ENCODE measurements at places on chromosomes 2 and 18.
A peak's percentile ranks its signal among the peaks of the same experiment; 100 is the strongest.

DNA sequence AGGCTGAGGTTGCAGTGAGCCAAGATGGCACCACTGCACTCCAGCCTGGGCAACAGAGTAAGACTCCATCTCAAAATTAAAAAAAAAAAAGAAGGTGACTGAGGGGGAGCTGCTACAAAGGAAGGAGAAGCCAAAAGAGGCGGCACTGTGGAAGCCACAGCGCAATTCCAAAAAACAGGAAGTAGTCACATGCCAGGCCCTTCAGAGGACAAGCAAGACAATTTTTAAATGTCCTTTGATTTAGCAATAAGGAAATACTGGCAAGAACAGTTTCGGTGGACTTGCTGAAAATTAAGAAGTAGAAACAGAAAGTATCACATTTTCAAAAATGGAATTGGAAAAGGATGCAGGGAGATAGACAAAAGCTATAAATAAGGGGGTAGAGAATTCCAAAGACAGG lies 122.8 kb downstream of the OSBPL1A start:
- DNase-seq: no peak

DNA sequence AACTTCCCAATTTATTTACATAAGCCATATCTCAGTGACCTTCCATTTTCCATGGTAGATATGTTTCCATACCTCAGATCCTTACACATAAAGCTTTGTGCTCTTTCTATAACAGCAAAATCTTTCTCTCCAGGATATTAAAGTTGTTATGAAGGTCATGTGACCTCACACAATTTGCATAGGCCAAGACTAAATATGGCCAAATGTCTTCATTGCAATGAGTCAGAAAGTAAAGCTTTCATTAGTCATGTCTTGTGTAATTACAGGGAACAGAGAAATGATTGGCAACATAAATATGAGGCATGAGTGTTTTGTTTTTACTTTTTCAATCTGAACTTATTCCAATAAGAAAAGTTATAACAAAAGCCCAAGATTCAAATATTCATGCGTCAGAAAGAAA lies 243.5 kb downstream of the ASXL3 start:
- no peak for DNase-seq

GRCh38 chr2:90207454-90208058 lies 1516.1 kb downstream of the RPIA start:
- DNase-seq: no peak

- DNase-seq: no peak
Measured at GRCh38 chr2:2321200-2321540, 9.9 kb downstream of the MYT1L start.

- DNase-seq: no peak
Measured at GRCh38 chr2:23036629-23037028, 348.4 kb upstream of the KLHL29 start.

DNA sequence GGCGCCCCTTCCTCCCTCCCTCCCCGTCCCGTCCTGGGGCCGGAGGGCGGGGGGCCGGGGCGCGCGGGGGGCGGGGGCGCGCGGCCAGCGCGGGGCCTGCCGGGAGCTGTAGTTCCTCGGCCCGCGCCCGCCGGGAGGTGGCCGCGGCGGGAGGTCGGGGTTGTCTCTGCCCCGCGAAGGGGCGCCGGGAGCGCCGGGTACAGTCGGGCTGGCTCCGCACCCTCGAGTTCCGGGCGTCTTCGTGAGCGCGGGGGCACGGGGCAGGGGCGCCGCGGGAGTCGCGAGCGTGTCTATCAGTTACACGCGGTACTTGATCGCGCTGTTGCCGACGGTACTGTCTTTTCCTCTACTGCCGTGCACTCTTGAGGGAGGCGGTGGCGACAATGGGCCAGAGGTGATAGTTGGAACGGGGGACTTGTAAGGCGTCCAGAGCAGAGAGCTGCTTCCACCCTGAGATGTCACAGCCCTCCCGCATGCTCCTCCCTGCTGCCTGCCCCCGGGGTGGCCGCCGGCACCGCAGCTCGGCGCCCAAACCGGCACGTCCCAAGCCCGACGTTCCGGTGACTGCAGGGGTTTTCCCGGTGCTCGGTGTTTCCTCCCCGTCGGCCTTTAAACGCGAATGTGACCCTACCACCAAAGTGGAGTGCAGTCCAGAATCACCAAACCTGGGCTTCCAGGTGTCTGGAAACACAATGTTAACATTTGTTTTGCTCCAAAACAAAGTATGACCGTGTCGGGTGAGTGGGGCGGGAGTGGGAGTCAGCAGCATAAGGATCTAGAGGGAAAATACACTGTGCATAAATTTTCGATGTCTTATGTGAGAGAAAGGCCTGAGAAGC lies at the start of gene PRKD3:
TSS of gene PRKD3 (minus strand) at position 48 of the 839 bp plus-strand sequence. CDS start 8,309 bp downstream, outside the sequence.
- peak; percentile 44 for DNase-seq

- DNase-seq: no peak
Measured at GRCh38 chr2:40032650-40033319, 253.7 kb upstream of the THUMPD2 start.

- DNase-seq: no peak
Measured at GRCh38 chr2:226561962-226562361, 237.7 kb downstream of the IRS1 start.

DNA sequence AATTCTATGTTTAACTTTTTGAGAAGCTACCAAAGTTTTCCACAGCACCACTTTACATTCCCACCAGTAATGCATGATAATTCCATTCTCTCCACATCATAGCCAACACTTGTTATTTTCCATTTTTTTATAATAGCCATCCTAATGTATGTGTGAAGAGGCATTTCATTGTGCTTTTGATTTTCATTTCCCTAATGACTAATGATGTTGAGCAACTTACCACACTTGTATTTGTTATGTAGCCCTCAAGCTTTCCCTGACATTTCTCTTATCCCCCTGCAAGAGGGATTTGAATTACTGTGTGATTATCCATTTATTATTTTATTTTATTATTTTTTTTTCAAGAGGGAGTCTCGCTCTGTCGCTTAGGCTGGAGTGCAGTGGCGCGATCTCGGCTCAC lies 23.6 kb upstream of the SOS1 start:
- DNase-seq: no peak

DNA sequence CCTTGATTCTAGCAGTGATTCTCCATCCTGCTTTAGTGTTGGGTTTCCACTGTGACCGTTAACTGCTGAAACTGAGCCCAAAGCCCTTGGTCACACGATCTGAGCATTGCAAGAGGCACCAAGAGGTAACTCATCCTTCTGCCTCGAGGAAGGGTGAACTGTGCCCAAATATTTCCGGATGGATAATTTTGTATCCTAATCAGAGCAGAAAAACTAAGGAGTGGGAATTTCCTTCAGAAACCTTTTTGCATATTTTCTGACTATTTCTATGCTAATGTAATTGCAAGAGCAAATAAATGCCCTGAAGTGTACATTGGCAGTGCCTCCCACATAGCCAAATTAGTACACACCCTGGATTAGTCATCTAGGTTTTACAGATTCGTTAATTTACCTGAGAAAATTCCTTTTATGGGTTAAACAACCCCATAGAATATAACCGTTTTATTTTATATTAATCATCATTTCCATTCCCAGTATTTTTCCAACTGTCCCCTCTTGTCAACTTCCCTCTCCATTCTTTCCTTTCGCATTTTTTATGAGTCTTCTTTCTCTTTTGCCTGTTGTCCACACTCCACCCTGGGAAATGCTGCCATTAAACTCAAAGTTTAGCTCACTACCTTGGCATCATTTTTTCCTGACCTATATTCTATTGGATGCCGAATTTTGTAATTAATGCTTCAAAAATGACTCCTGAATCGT lies 31.7 kb upstream of the COBLL1 start:
- no peak for DNase-seq

GRCh38 chr2:97701851-97702465 lies 11.4 kb upstream of the ZAP70 start:
- no peak for DNase-seq

DNA sequence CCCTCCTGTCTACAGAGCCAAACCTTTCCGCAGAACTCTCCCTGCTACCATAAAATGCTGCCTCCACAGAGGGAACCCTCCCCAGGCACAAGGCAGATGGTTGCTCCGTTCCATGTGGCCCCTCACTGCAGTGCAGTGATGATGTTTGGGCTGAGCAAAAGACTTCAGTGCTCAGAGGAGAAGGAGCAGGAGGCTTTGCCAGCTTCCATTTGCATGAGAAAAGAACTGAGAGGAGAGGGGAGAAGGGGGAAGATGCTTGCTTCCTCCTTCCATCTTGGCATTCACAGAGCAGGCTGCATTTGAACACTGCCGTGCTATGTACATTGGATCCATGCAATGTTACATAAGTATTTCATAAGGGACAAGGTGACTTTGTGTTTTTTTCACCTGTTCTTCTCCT lies 46.6 kb upstream of the TMEM200C start:
- no peak for DNase-seq

GRCh38 chr2:102839668-102840388 lies 78.0 kb downstream of the TMEM182 start:
- DNase-seq: no peak

DNA sequence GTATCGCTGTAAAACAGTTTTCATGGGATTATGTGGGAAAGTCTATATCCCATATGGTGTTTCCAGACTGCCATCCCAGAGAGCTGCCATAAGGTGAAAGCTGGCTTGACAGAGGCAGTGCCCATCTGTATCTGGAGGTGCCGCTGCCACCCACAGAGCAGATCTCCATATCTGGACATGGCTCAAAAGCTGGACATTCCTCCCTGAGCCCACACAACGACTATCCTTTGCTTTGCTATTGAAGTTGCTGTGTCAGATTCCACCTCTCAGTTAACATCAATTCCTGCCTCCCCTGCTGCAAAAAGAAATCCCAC lies 55.2 kb downstream of the RND3 start:
- no peak for DNase-seq

GRCh38 chr2:222547083-222547482 lies 108.8 kb downstream of the FARSB start:
- DNase-seq: no peak

GRCh38 chr2:192398236-192398635 lies 203.5 kb upstream of the TMEFF2 start:
- no peak for DNase-seq

GRCh38 chr18:46034230-46034629 lies 37.8 kb downstream of the PSTPIP2 start:
- no peak for DNase-seq

- no peak for DNase-seq
Measured at GRCh38 chr2:192546565-192546964, 351.8 kb upstream of the TMEFF2 start.

DNA sequence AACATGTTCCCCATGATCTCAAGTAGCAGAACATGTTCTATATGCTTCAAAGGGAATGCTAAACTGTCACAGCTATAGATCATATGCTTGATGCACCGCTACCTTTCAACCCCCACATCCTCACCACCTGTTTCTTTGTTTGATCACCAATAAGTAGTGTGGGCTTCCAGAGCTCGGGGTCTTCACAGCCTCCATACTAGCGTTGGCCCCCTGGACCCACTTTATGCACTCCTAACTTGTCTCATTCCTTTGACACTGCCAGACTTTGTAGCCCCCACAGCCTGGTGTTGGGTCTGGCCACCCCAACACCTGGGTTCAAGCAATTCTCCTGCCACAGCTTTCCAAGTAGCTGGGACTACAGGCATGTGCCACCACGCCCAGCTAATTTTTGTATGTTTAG lies 11.6 kb upstream of the RBM44 start:
- DNase-seq: no peak

GRCh38 chr2:55019526-55020258 lies 30.6 kb downstream of the RTN4 start:
- DNase-seq: no peak

DNA sequence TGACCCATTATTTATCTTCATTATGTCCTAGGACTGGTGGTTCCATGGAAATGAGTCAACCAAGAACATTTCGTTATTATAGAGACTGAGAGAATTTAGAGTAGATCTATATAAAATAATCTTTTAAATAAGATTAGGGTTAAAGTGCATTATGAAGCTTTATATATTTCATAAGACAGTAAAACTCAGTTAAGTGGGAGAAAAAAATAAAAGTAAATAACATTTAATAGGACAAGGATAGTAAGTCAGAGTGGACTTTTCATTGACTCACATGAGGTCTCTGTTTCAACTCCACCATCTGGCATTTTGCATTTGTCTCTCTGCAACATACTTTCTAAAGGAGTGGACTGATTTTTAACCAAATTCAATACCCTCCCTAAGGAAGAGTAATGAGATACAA lies 125.3 kb upstream of the CCDC68 start:
- no peak for DNase-seq

GRCh38 chr2:129802290-129802689 lies 177.2 kb upstream of the RAB6C start:
- no peak for DNase-seq

DNA sequence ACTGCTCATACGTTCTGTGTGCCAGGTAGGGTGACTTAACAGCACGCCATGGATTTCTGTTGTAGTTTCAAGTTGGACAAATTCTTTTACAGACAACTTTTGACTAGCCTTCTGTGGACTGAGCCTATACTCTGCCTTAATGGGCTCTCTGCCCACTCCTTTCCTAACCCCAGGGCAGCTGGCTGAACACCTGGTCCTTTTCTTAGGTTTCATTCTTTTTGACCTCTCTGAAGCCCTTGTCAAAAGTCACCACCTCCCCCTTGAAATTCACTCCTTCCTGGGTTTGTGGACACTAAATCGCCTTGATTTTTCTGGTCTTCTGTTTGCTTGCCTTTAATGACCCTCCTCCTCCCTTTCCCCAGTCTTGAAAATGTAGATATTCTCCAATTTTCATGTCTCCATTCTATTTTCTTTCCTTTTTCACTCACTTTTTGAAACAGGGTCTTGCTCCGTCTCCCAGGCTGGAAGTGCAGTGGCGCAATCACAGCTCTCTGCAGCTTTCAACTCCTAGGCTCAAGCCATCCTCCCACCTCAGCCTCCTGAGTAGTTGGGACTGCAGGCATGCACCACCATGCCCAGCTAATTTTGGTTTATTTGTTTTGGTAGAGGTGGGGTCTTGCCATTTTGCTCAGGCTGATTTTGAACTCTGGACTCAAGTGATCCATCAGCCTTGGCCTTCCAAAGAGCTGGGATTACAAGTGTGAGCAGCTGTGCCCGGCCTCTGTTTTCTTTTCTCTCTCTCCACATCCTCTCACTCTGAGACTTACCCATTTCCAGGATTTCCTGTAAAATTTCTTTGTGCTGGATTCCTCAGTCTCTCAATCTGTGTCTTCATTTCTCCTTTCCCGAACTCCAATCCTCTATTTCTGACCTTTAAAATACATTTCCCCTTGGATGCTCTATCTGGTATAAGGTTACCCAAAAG lies 112.9 kb downstream of the PLB1 start:
- DNase-seq: no peak

- peak; percentile 51 for DNase-seq
Measured at GRCh38 chr2:68726608-68727367, 7.8 kb upstream of the ARHGAP25 start.

DNA sequence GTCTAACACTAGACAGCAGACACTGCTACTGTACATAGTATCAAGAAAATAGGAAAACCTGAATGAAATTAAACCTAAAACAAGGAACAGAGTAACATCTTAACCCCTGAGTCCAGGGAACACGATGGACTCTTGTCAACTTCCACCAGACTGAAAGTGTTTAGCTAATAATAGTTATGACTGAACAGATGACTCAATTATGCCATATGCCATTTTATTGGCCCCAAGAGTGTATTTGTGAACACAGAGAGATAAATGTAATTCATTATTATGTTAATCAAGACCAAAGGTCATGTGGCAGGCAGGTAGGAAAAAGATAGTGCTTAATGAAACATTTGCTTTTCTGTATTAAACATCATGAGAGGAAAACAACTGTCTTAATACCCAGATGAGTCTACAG lies 58.0 kb downstream of the NYAP2 start:
- no peak for DNase-seq

Measured in effector memory CD4-positive, alpha-beta T cell (primary cell).